NCI-H1436 treated with DMSO at 0.1 percent for 48 hours (cell line): ENCODE measurements at places on chromosomes 4 and X.

GRCh38 chr4:39812500-39812899 is 114.6 kb downstream of the UBE2K start:
- no peak for DNase-seq

- peak; percentile 13 for DNase-seq
These were observed 43.1 kb downstream of the CXXC4 start for GRCh38 chr4:104451573-104451972.

- no peak for DNase-seq
These were observed 114.9 kb upstream of the FAM9B start for GRCh38 chrX:9148615-9149399.

DNA sequence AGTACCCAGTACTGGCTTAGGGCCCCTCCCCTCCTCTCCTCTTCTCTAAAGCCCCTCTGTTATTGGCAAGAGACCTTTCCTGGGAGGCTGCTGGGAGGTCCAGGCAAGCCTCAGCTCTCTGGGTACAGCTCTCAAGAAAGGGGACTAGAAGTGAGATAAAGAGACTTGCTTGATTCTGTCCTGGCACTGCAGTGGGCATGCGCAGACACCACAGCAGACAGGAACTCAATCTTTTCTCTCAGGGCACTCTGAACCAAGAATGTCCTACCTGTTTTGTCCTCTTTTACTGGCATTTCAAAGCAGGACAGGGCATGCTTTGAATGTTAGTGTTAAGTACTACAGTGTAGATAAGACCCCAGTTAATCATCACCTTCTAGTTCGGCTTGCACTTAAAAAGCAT is 74.9 kb downstream of the NYX start:
- no peak for DNase-seq

- no peak for DNase-seq
These were observed 280.3 kb upstream of the INTU start for GRCh38 chr4:127352220-127353113.

- DNase-seq: no peak
These were observed 890.4 kb downstream of the SH3BGRL start for GRCh38 chrX:82092307-82092706.

DNA sequence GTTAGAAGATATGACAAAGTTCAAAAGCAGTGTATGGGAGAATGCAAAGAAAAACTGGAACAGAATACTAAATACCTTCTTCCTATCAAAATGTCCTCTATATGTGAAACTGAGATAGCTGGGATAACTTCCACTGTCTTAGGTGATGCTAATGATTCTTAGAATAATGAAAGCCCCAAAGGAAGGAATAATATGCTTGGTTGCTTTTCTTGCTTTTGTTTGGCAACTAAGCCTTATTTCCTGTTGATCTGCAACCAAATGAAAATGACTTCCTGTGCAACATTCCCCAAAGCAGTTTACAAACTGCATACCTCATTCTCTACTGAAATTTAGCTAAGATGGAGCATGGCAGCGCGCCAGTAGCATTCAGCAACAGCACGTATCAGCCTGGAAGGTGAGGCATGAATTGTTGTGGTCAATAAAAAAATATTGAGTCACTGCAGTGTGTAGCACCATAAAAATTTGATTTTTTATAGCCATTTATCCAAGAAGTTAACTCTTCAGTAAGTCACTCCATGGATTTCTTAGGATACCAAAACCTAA is 18.7 kb downstream of the NDNF start:
- DNase-seq: no peak

- no peak for DNase-seq
These were observed 63.1 kb upstream of the LSM6 start for GRCh38 chr4:146112389-146112788.

GRCh38 chrX:38578167-38578566 is 16.8 kb downstream of the TSPAN7 start:
- no peak for DNase-seq

- DNase-seq: no peak
These were observed 230.2 kb downstream of the EVC2 start for GRCh38 chr4:5478169-5478568.

GRCh38 chr4:167934216-167934615 is 158.1 kb upstream of the ANXA10 start:
- no peak for DNase-seq

DNA sequence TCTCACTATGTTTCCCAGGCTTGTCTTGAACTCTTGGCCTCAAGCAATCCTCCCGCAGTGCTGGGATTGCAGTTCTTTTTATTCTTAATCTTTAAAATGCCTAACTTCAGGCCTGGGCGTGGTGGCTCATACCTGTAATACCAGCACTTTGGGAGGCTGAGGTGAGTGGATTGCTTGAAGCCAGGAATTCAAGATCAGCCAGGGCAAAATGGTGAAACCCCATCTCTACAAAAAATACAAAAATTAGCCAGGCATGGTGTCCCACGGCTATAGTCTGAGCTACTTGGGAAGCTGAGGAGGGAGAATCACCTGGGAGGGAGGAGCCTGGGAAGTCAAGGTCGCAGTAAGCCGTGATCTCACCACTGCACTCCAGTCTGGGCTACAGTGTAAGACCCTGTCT is 45.9 kb downstream of the PLS3 start:
- DNase-seq: no peak

GRCh38 chrX:111071542-111072277 is 24.3 kb upstream of the PAK3 start:
- DNase-seq: no peak

- no peak for DNase-seq
These were observed 2.3 kb upstream of the CHIC2 start for GRCh38 chr4:54066718-54067129.

DNA sequence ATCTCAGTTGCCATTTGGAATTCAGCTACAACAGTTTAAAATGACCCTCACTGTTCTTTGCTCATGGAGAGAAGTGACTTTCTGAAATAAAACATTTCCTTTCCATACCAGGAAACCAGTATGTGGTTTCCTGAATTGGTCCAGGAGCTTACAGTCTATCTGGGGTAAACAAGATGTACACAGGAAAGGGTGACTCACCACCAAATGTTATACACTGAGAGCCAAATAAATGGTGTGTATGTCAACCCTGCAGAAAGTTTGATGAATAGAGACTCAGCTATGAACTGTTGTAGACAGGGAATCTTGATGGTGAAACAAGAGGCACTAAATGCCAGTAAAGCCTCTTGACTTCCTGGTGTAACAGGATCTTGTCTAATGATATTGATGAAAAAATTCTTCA is 100.4 kb downstream of the HS6ST2 start:
- no peak for DNase-seq

DNA sequence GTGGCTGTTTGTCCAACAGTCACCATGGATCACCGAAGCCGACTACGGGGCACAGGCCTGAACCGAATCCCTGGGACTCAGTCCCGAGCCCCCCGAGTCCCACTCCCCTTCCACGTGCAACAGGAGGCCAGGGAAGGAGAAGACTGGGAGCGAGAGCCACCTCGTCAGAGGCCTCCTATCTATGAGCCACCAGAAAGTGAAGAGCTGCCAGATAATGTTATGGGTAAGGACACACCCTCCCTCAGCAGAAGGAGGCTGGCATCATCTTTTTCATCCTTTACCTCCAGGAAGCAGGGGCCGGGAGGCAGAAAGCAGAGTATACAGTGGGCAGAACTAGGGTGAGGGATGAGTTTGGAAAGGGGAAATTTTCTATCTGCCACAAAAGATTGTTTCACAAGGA is 2.8 kb upstream of the PRDX4 start:
- no peak for DNase-seq

DNA sequence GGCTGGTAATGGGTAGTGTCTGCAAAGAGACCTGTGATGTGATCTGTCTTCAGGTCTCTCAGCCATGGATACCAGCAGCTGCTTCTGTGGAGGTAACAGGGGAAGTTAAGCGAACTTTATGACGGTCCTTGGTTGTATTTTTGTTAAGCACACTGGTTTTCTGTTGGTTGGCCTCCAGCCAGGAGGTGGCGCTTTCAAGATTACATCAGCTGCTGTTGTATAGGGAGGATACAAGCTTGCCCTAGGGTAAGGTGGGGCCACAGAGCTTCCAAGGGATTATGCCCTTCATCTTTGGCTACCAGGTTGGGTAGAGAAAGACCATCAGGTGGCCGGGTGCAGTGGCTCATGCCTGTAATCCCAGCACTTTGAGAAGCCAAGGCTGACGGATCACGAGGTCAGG is 834.2 kb upstream of the GALNTL6 start:
- DNase-seq: no peak

GRCh38 chr4:1690698-1691097 is 6.6 kb upstream of the FAM53A start:
- DNase-seq: no peak

DNA sequence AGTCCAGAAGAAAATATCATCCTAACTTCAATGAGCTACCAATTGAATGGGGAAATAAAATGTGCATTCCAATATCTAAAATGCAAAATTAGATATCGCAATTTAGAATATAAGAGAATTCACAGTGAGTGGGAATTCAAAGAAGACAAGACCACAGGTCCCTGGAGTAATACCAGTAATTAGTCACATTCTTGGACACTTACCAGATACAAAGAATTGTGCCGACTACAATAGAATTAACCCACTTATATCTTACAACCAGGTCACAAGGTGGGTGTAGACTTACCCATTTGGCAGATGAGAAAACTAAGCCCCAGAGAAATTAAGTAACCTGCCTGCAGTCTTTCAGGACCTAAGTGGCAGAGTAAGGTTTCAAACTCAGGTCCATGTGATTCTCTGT is 84.3 kb upstream of the C1QTNF7 start:
- no peak for DNase-seq

DNA sequence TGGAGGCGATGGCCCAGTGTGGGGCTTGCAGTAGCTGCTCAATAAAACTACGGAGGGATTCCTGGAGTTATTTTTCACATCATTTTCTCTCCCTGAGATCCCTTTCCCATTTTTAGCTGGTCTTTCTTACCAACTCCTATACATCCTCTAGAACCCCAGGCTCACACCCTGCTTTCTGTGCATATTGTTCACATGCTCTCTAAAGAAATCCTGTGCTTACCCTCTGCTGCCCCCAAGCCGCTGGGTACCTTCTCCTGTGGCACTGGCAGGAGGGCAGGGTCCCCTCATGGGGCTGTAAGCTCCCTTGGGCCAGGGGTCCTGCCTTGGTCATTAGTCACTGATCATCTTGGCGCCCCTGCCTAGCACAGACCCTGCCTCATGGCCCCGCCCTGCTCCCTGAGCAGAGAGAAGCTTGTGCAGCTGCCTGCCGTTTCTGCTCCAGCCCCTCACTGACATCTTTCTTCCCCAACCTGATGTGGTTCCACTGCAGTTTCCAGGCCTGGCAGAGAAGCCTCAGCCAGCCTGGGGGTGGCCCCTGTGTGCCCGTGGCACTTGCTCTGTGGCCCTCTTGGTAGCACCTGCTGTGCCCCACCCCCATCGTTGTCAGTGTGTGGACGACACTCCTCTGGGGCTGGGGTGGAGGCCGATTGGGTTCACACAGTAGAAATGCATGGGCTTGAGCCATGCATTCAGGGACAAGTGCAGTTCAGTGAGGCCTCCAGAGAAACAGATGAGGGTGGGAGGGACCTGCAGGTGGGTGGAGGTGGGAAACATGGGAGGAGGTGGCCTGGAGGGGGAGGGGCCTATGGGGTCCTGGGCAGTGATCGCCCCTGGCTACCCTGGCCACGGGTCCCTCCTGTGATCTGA is 69.5 kb downstream of the WFS1 start:
- no peak for DNase-seq

GRCh38 chrX:31224381-31225012 is 152.7 kb upstream of the FTHL17 start:
- no peak for DNase-seq

- DNase-seq: no peak
These were observed 19.4 kb downstream of the CLDN22 start for GRCh38 chr4:183300655-183301054.

GRCh38 chrX:47749185-47749967 is 87.3 kb upstream of the ZNF81 start:
- no peak for DNase-seq

- DNase-seq: no peak
These were observed 10.1 kb upstream of the AMBN start for GRCh38 chr4:70581980-70582379.

GRCh38 chr4:122906859-122907305 is 15.5 kb downstream of the NUDT6 start:
- no peak for DNase-seq

DNA sequence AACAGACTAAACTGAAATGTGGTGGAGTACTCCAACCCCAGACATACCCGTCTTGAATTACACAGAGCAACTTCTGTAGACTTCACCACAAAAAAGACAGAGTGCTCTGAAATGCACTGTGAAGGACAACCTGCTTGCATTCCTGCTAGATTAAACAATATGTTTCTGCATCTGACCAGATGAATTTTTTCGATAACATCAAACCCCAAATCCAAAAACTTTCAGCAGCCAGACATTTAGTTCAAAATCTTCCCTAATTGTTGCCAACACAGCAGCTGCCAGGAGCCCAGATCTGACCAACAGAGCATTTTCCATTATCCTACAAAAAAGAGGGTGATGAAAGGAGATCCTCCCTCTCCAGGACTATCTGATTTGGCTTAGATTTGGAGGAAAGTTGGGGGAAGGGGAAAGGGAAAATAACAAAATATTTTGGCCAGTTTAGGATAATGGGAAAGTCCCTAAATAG is 356.5 kb downstream of the PDGFC start:
- no peak for DNase-seq

DNA sequence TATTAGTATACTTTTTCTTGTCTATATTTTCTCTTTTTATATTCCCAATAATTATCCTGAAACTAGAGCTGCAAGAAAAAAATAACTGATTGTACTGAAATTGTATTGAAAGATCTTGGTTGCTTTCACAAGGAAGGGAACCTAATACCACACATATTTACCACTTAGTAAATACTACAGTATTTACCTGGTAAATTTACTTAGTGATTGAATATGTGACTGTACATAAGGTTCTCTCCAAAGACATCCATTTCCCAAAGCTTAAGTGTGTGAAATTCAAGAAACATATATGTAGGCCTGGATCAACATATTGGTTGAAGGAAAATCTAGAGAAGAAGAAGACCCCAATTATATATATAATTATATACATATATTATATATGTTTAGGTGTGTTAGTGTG is 1272.7 kb downstream of the C4orf33 start:
- peak; percentile 28 for DNase-seq

- no peak for DNase-seq
These were observed 137.1 kb upstream of the TBL1X start for GRCh38 chrX:9327747-9328145.

- no peak for DNase-seq
These were observed 12.6 kb downstream of the RUFY3 start for GRCh38 chr4:70734168-70734954.

- no peak for DNase-seq
These were observed 1522.5 kb downstream of the ARAP2 start for GRCh38 chr4:34721835-34722234.

DNA sequence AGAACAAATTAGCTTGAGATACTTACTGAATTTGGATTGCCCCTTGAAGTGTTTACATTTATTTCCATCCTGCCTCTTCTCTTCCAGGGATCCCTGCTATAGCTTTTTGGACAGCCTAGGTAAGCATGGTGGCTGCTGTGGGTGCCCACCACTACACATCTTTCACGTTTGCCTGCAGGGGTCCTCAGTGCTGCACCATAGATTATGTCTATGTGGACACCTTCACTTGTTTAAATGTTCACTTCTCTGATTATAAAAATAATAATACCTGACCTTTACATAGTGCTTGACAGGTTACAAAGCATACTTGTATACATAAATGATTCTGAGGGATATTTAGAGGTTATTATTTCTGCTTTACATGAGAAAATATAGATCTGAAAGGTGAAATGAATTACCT is 67.9 kb upstream of the SLC4A4 start:
- no peak for DNase-seq

- DNase-seq: peak; percentile 7
These were observed 76.2 kb upstream of the SCOC start for GRCh38 chr4:140297221-140297570.

- no peak for DNase-seq
These were observed 30.2 kb upstream of the PLCXD1 start for GRCh38 chrX:250965-251364.

GRCh38 chrX:131288738-131289511 is at the start of gene IGSF1:
Gene IGSF1 (minus strand): TSS chrX:131289306. CDS start chrX:131286674, 2,632 bp downstream.
- no peak for DNase-seq
